Activated T-helper 1 cell treated with anti-CD3 and anti-CD28 coated beads, Interleukin-2, amount 50 U/mL, for 16 hours (primary cell): ENCODE measurements at places on chromosomes 5 and 9.

GRCh38 chr5:174610968-174611367 is 113.4 kb upstream of the MSX2 start:
- DNase-seq = no peak

GRCh38 chr5:131639148-131639547 is 4.1 kb upstream of the RAPGEF6 start:
- no peak for DNase-seq

- no peak for DNase-seq
Observed at GRCh38 chr5:88862547-88863175, 20.3 kb downstream of the MEF2C start.

DNA sequence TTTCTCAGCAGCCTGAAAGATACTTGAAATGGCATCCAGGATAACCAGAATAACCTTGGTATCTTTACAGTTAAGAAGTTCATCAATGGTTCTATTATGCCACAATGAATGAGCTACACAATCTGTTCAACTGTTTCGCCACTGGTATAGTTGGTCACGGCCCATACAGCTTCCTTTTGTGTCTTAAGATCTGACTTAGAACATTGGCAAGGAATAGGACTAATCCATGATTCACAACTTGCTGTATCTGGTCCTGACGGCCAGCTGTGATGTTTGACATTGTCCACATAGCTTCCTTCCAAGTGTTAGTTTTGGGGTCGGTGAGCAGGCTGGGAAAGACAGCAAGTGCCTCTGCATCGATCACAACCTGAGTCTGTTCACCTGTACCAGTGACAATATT is 113.3 kb upstream of the RAD23B start:
- no peak for DNase-seq

GRCh38 chr9:135582541-135582940 is 21.0 kb downstream of the PAEP start:
- no peak for DNase-seq

- DNase-seq = no peak
Observed at GRCh38 chr5:103909391-103909790, 346.8 kb upstream of the NUDT12 start.

DNA sequence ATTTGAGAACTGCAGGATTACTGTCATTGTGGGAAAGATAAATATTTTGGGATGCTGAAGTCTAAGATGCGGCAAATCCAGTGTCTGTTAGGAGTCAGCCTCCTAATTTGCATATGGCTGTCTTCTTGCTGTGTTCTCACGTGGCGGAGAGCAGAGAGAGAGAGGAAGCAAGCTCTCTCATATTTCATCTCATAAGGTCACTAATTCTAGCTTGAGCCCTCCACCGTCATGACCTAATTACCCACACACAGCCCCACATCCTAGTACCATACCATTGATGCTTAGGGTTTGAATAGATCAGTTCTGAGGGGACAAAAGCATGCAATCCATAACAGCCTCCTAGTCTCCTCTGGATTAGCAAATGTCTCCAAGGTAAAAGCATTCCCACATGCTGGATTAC is 124.5 kb downstream of the CDH12 start:
- DNase-seq = no peak

GRCh38 chr9:376115-376514 is 161.4 kb downstream of the DOCK8 start:
- no peak for DNase-seq

DNA sequence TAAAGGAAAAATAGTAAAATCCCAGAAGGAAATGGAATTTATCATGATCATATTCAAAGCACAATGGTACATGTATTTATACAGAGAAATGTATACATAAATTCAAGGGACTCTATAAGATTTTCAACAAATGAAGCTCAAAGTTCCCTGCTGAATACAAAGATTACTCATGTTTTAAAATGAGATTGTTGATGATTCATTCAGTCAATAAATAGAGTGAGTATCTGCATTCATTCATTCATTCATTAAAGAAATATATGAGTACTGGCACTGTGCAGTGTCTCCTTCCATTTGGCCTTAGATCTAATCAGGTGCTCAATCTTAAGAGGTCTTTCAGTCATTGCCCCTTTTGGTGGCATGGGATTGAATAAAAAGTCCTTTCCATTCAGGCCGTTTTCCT is 310.0 kb downstream of the KIAA0825 start:
- no peak for DNase-seq

DNA sequence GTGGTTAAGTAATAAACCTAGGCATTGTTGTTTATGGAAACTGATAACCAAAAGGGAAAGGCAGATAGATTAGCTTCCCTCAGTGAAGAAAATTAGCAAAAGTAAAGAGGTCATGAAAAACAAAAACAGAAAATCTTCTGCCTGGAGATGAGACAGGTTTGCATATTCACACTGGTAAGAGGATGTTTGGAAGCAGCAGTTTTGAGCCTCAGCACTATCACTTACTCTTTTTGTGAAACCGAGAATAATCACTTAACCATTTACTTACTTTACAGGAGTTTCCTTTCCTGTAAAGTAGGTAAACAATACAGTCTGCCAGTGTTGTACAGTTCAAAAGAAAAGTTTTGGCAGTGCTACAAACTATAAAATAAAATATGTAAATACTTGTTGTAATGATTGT is 35.5 kb upstream of the EMB start:
- DNase-seq = no peak

- DNase-seq = no peak
Observed at GRCh38 chr5:115424030-115424429, 120.5 kb downstream of the FEM1C start.

DNA sequence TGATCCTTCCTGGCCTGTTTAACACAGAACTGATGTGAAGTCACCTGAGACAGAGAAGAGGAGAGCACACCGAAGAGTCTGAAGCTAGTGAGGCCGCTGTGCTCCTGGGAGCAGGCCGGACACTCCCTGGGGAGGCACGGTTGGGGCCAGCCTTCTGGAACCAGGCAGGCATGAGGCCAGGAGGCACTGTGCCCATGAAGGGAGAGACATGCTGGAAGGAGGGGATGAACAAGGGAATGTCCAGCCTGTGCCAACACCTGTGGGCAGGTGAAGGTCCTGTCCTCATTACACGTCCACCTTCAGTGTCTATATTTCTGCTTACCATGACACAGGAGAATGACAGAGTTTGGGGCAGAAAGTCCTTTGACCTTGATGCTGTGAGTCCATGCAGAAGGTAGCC is 183.8 kb upstream of the S1PR3 start:
- DNase-seq = no peak

DNA sequence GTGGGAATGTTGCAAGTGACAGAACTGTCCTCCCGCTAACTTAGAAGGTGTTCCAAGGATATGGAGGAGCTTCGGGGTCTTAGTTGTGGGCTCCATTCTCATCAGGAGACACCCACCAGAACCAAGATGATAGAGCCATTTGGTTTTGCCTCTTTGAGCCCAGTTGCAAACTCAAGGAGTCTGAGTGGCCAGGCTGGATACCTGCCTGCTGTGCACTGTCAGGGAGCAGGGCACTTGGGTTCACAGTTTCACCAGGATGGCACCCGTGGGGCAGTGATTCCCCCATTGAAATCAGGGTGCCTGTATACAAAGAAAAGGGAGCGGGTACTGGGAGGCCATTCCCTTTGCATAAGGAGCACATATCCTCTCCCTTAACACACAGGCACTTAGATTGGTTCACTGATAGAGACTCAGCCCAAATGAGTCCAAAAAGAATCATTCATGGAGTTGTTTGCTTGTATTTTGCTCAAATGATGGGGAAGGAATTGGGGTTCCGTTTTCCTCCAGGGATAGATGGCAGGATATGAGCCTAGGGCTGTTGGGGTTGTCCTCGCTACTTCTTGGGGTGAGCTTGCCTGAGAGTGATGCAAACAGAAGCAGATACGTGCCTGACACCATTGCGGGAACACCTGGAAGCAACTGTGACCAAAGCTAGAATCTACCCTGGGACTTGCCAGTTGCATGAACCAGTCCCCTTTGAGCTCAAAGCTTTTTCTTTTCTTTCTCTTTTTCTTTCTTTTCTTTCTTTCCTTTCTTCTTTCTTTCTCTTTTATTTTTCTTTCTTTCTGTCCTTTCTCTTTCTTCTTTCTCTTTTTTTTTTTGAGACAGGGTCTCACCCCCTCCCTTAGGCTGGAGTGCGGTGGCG is 1.3 kb upstream of the PRR7 start:
- no peak for DNase-seq

DNA sequence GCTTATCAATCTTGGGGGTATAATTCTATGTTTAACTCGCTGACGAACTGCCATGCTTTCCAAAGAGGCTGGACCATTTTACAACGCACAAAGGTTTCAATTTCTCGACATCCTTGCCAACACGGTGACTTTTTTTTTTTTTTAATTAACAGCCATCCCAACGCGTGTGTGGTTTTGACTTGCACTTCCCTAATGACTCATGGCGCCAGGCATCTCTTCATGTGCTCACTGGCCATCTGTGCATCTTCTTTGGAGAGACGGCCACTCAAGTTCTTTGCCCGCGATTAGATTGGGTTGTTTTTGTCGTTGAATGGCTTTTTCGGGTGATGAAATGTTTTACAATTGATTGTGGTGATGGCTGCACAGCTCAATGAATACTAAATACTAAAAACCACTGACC is 12.5 kb upstream of the CARD9 start:
- no peak for DNase-seq

DNA sequence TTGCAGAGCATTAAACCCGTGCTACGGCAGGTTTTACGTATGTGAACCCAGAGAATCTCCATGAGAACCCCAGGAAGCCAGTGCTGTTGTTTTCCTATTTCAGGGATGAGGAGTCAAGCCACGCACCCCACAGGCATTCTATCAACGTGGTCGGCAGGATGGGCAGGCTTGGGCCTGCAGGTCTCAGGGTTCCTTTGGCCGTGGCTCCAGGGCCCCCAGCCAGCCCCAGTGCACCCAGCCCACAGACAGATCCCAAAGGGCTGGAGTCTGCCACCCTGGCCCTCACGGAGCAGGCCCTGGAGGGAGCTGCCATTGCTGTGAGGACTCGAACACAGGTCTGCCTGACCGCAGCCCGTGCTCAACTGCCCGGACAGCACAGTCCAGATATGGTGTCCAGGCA is 77.1 kb upstream of the STXBP1 start:
- no peak for DNase-seq

DNA sequence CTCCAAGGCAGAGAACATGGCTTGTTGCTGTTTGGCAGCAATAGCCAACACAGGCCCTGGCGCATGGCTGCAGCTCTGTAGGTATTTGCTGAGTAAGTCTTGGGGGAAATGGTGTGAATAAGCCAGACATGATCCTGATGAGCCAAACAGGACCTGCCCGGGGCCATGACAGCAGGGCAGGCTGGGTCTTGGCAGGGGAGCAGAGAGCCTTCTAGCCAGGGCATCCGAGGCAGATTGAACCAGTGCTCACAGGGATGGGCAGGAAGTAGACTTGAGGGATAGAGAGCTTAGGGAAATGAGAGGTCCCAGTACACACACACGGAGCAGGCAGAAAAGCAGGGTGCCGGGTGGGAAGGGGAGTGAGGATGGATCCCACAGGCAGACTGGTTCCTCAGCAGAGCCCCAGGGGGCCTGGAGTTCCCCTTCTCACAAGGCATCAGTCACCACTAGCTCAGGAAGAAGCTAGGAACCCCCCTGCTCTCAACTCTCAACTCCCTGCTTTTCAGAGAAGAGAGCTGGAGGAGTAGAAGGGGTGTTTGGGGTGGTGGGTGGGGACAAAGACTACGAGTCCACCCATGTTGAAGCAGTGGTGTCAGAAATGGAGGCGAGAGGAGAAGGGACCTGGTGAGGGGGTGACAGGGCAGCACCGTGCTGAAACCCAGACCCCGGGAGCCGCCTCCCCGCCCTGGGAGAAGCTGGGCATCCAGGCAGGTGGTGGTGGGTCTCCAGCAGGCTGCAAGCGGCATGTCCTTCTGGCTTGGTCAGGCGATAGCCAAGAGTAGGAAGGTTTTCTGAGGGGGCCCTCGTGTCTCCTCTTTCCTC is 111.1 kb downstream of the RGS3 start:
- no peak for DNase-seq

- DNase-seq = no peak
Observed at GRCh38 chr9:134619448-134619982, 22.1 kb upstream of the COL5A1 start.

- no peak for DNase-seq
Observed at GRCh38 chr5:42349163-42349562, 74.1 kb upstream of the GHR start.
